HEK293T (cell line): ENCODE measurements at places on chromosomes 16 and 17.

- no peak for DNase-seq
These were observed 10.7 kb upstream of the GSDMA start for GRCh38 chr17:39951924-39952679.

GRCh38 chr17:37191219-37191618 lies 184.6 kb upstream of the C17orf78 start:
- DNase-seq = no peak

GRCh38 chr16:10253409-10253808 lies 71.2 kb upstream of the GRIN2A start:
- no peak for DNase-seq

GRCh38 chr17:80151333-80151732 lies 4.4 kb upstream of the EIF4A3 start:
- no peak for DNase-seq

DNA sequence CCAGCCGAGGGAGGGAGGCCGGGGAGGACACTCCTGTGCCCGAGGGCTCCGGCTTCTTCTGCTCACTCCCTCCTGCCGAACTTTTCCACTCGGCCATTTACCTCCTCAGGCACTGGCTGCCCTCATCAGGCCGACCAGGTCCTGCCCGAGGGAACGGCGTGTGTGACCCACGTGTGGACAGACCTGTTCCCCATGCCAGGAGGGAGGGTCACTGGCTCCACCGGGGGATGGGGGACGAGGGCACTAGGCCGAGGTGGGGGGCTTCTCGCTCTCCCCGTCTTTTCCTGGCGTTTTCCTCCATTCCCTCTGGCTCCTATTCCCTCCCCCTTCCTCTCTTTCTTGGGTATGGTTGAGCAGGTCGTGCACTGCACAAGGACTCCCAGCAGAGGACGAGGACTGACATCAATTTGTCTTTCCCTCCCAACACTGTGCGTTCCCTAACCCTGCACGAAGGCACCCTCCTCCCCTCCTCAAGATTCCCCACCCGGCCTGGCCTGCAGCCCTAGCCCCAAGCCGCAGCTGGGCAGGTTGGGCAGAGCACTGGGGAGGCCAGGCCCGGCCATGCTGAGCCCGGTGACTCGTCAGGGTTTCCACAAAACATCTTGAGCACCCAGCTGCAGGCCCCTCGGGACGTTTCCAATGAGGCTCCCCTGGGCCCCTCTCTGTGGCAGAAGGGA lies 3.2 kb upstream of the IL17C start:
- DNase-seq = no peak

DNA sequence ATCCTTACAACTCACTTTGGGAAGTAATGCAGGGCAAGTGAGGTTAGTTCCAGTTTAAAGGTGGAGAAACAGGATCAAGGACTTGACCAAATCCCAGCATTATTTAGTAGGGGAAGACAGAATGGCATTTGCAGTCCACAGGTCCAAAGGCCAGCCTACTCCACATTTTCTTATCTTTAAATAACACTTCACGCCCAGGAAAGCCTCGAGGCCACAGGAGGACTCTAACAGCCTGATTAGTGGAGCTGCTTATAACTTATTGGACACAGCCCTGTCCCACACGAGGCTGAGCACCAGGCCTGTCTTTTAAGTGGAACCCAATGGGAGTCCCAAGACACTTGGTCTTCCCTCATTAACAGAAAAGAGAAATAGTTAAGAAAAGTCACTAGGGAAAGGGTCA lies 12.1 kb upstream of the HYDIN start:
- no peak for DNase-seq

DNA sequence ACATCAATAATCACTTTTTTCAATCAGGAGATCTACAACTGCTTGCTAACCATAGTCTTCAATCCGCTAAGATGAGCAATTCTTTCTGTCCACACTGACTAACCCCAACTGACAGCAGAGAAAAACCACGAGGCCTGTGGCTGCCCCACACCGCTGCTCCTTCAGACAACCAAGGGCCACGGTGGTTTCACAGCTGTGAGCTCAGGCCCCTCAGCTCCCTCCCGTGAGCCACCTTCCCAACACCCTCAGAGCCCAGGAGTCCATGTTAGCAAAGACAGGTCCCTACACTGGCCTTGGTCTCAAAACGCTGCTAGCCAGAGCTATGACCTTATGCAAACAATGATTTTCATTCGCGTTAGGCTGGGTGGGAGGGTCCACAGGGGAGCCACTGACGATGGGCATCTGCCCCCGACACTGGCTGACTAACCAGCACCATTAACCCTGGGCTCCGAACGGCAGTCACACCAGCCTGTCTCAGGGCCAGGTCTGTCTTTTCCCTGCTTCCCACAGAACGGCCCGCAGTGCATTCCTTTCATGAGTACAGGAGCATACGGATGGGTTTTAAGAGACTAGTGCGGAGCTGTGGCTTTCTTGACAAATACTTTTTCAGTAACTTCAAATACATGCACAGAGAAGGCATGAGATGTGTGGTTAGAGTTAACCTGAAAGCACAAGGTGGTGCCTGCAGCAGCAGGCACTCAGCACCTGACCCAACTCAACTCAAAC lies 67.3 kb downstream of the ANKRD11 start:
- no peak for DNase-seq

- no peak for DNase-seq
These were observed 3.3 kb downstream of the ASPHD1 start for GRCh38 chr16:29903590-29903989.

DNA sequence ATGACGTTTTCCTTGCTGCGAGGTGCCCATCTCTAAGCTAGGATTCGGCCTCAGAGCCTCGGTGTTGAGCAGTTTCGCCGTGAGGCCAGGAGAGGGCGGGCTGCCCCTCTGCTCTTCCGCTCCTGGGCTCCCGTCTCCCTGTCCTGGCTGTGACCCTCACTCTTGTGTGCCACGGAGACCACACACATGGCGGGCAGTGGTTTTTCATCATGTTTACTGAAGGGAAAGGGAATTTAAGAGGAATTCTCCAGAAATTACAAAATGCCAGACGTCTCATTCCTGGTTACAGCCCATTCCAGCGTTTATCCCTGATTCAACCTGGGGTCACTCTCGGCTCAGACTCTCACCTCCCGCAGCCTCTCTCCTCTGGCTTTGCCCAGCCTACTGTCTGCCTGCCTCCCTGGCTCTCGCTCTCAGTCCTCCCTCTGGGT lies 96.8 kb upstream of the ELAC2 start:
- peak; percentile 82 for DNase-seq

DNA sequence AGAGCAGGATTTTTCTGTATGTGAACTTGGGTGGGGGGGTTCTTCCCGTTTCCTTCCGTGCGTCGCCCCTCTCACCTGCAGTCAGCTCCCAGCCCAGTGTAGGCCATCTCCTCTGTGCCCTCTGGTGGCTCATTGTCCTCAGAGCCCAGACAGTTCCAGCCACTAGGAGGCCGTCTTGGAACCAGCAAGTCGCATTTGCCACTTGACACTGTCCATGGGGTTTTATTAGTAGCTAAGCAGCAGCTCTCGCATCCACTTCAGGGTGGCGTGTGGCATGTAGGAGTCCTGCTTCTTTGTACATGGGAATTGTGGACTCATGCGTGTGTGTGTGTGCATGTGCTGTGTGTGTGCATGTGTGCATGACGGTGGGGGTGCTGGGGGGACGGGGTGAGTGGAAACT lies 74.0 kb downstream of the SEC14L1 start:
- peak; percentile 65 for DNase-seq

- DNase-seq = no peak
These were observed 7.9 kb downstream of the SENP3 start for GRCh38 chr17:7569571-7569970.

- no peak for DNase-seq
These were observed 548 bp upstream of the KRTAP4-11 start for GRCh38 chr17:41118721-41119120.

GRCh38 chr17:27647765-27648164 lies 16.8 kb downstream of the LGALS9 start:
- DNase-seq = no peak

GRCh38 chr17:58308985-58309917 lies 19.3 kb downstream of the TSPOAP1 start:
- no peak for DNase-seq

GRCh38 chr17:4534928-4535666 lies 20.1 kb downstream of the MYBBP1A start:
- no peak for DNase-seq

- DNase-seq = no peak
These were observed 19.5 kb downstream of the SEC14L1 start for GRCh38 chr17:77160091-77160874.

- DNase-seq = no peak
These were observed 195.3 kb upstream of the AXIN2 start for GRCh38 chr17:65756760-65757159.

GRCh38 chr16:78437352-78437968 lies 338.0 kb downstream of the WWOX start:
- DNase-seq = peak; percentile 46

GRCh38 chr16:88056212-88056611 lies 105.0 kb downstream of the BANP start:
- no peak for DNase-seq

GRCh38 chr17:41340934-41341861 lies 9.4 kb downstream of the KRT33A start:
- DNase-seq = no peak

DNA sequence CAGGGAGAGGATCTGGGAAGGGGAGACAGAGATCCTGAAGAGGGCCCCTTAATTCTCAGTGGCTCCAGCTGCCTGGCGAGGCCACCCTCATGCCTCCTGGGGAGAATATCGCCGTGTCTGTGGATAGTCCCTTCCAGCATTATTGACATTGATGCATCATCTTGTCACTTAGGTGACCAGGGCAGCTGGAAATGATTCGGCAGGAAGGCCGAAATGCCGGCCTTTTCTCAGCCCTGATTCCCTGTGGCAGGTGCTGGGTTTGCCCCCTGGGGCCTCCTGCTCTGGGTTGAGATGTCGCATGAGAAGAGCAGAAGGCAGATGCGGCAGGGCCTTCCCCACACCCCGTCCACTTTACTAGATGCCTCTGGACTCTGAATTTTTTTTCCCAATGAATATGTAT lies 89.5 kb downstream of the RAP1GAP2 start:
- DNase-seq = no peak

DNA sequence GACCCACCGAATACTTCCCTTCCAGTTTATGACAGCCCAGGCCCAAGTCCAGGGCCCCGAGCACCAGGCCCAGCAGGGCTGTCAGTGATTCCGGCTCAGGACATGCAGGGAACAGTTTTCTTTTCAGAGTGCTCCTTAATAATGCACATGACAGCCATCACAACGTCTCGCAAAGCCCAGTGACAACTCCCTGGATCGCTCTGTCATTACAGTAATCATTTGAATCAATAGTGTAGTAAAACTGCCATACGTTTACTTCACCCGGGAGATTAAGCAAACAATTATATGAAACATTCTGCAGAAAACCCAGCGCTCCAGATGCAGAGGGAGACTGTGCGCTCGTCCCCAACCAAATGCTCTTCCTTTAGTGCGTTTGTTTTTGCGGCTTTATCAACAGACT lies 162.6 kb upstream of the CDH13 start:
- no peak for DNase-seq

DNA sequence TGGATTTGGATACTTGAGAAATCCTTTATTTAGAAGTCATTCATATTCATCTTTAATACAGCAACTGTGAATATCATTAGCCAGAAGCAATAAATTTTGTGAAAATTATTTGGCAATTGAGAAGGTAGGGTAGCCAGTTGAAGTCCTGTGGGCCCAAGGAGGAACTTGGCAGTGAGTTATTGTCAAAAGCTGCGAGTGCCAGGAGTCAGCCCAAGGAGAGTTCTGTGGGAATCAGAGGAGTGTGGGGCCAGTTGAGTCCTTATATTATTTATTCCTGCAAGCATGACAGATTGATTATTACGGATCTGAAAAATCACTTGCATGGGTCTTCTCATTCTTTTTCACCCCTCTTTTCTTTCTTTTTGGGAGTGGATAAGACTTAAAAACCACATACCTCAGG lies 38.3 kb downstream of the PRKCA start:
- DNase-seq = no peak

DNA sequence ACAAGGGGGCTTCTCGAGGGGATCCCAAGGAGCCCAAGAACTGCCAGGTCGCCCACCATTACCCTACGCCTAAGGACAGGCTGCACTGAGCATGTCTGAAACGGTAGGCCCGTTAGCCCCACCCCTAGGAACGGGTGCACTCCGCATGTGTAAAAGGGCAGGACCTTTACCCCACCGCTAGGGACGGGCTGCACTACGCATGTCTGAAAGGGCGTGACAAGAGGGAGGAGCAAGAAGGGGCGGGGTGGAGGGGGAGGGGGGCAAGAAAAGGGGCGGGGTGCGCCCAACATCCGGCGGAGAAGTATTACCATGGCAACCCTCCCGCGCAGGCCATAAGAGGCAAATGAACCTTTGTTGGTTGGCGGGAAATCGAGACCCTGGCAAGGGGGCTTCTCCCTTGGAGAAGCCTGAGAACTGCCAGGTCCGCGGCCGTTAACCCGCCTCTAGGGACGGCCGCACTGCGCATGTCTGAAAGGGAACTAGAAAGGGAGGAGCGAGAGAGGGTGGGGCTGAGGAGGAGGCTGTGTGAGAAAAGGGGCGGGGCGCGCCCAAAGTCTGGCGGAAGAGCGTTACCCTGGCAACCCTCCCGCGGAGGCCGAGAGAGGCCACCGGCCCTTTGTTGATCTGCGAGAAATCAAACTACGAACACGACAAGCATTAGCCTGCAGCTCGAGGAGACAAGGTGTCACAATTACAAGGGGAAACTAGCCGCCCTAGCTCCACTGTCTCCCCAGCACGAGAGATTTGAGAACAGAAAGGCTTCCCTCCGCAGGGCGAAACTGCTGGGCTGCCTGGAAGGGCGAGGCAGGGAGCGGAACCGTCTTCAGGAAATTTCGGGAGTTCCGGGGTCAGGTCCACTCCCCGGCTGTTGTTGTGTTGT lies 2046.8 kb downstream of the TP53TG3F start:
- DNase-seq = no peak

DNA sequence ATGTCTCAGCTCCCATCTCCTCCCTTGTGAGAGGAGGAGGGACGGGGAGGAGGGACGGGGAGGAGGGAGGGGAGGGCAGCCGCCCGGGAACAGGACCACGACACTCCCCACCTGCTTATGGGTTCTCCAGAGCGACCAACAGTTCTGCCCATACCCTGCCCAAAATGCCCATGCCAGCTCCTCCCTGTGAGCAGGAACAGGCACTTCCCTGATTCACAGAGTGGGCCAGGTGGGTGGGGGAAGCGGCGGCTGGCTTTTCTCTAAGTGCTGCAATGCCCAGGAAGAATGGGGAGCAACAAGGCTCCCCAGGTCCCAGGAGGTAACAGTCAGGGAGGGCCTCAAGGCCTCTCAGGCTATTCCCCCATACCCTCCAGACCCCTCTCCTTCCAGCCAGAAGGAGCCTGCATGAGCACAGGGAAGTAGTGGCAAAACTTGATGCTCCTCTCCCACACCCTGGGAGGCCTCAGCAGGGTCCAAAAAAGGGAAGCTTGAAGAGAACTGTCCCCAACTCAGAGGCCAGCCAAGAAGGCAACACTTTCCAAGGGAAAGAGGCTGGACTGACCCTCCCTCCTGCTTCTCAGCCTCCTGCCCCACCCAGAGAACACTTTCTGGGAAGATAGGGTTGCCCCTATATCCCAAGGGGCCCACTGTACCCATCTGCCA lies 53.8 kb downstream of the MYO18A start:
- DNase-seq = no peak

GRCh38 chr17:44865231-44865660 lies 17.6 kb downstream of the HIGD1B start:
- DNase-seq = peak; percentile 82

GRCh38 chr16:88616736-88617135 lies 21.6 kb upstream of the IL17C start:
- no peak for DNase-seq

- DNase-seq = no peak
These were observed 62.4 kb upstream of the NLK start for GRCh38 chr17:27980043-27980442.

GRCh38 chr17:79792341-79792871 lies 4.5 kb downstream of the CBX8 start:
- no peak for DNase-seq

GRCh38 chr16:72969146-72969545 lies 78.8 kb downstream of the ZFHX3 start:
- no peak for DNase-seq
